ENCODE measurements at places on chromosomes 1 and 21.

DNA sequence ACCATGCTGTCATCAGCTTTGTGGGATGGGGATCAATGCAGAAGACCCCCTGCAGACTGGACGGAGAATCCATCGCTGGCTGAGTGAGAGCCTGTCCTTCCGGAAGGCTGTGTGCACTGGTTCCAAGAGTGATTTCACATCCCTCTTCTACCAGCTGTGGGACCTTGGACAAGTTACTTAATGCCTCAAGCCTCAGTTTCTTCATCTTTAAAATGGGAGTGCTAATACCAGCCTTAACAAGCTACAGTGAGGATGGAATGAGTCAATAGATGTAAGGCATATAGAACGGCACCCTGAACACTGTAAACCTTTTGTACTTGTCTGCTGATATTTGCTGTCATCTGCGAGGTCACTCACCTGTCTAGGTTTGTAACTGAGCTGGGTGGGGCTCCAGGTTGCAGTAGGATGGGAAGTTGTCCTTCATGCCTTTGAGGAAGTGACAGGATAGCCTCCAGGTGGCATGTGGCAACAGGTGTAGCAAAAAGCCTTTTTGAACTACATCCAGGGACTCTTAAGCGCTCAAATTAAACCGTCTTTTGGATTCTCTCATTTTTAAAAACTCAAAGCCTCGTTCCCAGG is 27.5 kb downstream of the TMEM51 start:
- DNase-seq: no peak

DNA sequence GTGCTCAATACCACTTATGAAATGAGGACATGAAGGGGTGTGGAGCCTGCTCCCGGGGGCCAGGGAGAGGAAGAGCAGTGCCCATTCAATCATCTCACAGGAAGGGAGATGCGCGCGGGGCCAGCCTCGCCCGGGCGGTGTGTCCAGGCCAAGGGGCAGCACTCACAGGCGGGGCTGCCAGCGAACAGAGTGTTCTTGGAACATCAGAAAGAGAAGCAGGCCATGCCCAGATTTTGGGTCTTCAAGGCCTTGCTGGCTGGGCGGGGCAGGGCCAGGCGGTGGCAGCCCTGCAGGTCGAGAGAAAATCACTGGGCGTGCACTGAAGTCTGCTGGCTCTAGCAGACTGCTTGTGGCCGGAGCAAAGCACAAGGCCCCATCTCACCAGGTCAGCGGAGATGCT is 168.6 kb downstream of the PRDM16 start:
- DNase-seq: no peak

GRCh38 chr1:156458181-156458503 is 42.4 kb downstream of the MEF2D start:
- DNase-seq: no peak

DNA sequence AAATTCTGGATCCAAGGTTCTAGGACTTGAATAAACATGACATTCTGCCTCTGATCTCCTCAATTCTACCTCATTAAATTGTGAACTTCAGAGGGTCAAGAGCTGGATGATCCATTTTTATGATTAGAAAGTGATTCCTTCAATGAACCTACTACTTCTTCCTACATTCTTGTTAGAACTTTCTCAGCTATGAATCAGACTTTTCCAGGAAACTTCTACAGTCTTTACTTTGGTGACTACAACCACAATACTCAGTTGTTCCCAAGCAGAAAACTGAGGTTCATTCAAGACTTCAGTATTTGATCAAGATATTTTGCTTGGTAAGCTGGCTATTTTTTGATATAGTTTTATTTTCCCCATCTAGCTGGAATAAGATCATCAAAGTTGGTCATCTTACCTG is 51.4 kb downstream of the CDC7 start:
- DNase-seq: no peak

DNA sequence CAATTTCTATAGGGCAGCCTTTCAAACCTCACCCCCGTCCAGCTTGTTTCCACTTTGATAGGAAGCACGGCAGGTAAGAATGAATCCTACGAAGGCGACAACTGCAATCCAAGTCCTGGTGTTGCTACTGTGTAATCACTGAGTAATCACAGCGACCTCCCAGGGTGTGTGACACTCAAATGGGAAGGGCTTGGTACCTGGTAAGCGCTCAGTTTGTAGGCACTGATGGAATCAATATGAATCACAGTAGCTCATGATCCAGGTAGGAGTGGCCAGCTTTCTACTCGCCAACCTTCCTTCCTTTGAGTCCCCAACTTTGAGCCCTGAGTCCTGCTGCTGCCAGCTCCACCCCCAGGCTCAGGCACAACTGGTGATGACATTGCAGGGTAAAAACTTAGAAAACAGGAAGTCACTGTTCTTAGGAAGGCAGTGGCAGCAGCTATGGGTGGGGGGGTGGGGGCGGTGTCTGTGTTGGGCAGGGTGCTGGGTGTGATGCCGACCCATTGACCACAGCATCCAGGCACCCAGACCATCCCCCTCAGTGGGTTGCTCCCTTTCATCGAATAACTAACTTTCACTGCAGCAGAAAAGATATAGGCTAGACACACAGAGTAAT is 70.7 kb downstream of the CD247 start:
- DNase-seq: no peak

DNA sequence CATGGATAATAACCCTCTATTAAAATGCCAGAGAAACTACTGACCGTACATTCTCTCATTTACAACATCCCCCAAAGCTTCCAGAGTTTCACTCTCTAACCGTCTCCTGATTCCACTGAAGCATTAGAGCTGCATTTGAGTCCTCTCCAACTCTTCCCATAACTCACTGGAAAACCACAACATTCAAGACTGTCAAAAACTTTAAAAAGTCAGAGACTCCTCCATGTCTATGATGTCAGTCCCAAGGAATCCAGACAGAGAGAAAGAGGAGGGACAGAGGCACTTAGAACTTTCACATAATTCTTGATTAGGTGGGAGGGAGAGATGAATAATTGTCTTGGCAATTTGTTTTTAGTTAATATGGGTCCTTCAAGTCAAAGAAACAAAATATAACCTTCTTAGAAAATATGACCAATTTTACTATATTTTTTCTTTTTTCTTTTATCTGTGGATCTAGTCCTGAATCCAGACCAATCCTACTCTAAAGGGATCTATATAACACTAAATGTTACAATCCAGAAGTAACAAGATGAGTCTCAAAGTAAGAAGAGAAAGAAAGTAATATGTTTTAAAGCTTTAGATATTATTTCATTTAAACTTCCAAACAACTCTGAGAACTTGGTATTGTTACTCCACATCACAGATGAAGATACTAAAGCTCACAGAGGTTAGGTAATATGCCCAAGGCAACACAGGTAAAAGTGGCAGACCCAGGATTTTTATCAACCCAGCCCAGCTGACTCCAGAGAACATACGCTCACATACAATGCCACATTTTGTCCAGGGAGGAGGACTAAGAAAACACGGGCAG is 23.8 kb downstream of the OTUD7B start:
- no peak for DNase-seq

DNA sequence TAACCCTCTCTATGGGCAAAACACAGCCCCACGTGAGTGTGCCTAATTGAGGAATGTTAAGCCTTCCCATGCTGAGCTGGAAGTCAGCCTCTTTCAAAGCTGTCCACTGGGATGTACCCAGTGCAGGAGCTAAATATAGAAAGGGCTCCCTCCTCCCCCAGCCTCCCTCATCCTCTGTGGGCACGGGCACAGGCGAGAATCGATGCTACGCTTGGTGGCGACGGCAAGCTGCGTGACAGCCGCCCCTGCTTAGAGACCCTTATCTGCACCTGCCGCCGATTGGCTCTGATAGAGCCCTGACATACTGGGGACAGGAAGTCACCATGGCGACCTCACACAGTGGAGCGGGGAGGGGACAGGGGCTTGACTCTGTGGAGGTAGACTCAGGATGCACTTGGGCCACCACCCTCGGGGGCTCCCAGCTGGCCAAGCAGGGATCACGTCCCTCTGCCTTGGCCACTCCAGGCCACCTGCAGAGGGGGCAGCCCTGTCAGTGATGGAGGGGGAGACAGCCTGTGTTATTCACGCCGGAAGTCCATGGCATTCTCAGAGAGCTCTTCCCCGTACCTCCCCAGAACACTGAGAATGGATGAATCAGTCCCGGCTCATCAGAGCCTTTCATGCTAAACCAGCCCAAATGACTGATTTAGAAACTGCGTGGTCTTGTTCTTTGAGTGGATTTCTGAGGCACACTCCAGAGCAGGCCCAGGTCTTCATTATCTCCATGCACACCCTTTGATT is 84.8 kb downstream of the KCND3 start:
- no peak for DNase-seq

GRCh38 chr1:209240351-209240750 is 343.2 kb upstream of the CAMK1G start:
- DNase-seq: no peak

DNA sequence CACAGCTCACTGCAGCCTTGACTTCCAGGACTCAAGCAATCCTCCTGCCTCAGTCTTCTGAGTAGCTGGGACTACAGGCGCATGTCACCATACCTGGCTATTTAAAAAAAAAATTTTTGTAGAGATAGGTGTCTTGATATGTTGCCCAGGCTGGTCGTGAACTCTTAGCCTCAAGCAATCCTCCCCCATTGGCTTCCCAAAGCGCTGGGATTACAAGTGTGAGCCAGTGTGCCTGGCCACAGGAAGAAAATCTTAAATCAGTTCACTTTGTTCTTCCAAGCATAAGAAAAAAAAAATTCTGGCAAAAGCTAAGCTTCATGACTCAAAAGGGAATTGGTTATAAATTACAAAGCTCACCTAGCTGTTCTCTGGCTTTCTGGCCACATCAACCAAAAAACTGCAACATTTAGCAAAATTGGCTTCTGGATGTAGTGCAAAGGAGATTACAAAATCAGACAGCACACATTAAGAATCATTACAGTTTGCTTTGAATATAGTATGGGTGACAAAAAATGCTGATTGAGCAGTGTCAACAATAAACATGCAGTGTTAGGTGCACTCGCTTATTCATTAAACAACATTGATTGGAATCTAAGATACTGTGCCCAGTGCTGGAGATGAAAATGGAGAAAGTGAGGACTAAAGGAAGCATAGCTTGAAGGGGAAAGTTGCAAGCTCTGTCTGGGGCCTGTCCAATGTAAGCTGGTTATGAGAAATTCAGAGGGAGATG is 76.7 kb downstream of the KCTD3 start:
- no peak for DNase-seq

DNA sequence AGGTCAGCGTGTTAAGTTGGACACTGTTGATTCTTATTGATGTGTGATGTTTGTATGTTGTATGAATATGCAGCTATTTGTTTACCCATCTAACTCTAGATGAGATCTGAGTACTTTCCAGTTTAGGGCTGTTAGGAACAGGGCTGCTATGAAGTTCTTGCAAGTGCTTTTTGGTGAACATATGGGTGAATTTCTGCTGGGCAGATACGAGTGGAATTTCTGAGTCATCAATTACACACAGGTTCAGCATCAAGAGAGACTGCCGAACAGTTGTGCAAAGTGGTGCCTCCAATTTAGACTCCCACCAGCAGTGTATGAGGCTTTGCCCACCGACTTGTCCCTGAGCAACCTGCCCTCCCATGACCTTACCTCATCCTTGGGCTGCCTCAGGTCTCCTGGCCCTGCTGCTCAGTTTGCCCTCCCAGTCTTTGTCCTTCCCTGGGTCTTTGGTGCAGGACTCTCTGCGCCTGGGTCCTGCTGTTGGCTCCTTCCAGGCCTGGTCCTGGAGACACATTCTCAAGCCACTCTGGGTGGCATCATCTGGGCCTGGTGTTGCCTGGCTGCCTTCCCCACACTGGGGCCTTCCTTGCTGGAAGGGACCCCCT is 343.6 kb downstream of the PTPRU start:
- no peak for DNase-seq

GRCh38 chr21:45854690-45855247 is 126.8 kb upstream of the COL6A1 start:
- DNase-seq: no peak

- no peak for DNase-seq
Observed at GRCh38 chr1:27643600-27644368, 8.8 kb upstream of the FGR start.

GRCh38 chr1:30183895-30184294 is 539.5 kb downstream of the MATN1 start:
- no peak for DNase-seq

DNA sequence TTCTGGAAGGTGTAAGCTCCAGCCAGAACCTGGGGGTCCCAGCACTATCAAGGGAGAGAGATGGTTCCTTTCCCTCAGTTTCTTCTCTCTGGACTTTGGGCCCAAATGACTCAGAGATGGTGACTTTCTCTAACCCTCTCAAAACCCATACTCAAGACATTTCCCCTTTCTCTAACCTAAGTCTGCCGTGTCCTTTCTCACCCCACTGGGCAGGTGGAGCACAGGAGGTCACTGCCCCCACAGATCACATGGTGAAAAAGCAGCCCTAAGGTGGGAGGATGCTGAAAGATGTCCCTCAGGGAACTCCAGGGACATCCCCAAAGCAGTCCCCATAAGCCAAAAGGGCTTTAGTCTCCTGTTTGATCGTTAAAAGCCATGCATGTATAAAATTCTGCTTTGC is 173.7 kb downstream of the HIVEP3 start:
- DNase-seq: no peak

DNA sequence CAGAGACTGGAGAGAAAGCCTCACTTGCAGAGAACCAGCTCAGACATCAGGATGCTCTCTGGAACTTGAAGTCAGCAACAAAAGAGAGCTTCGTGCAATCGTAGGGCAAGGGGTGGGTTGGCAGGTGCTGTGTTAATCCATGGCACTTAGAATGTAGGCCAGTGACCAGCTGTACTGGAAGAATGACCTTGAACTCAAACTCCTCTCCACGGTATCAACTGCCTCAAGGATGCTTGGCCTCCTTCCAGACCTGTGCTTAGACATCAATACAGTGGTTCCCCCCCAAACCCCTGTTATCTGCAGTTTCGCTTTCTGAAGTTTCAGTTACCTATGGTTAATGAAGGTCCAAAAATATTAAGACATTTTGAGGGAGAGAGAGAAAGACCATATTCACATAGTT is 6.5 kb downstream of the KANK4 start:
- DNase-seq: no peak

DNA sequence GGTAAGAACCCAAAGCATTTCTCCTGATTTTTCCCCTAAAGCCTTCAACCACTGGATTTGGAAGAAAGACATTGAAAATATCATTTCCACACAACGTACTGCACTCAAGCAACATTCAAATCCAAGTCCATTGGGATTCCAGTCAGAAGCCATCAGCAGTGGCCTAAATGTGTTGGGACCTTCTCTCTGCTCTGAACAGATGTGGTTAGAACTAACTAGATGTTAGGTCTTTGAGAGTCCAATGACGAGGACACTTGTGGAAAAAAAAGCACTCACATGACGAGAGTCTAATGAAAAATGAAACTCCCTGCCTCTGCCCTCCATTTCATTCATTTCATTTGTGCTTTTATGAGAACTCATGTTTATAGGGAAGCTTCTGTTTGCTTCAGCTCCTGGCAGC is 382.3 kb downstream of the SIPA1L2 start:
- DNase-seq: no peak

- DNase-seq: no peak
Observed at GRCh38 chr1:230350208-230350921, 75.8 kb downstream of the PGBD5 start.

- peak; percentile 28 for DNase-seq
Observed at GRCh38 chr1:93080179-93080823, 1.2 kb downstream of the MTF2 start.

DNA sequence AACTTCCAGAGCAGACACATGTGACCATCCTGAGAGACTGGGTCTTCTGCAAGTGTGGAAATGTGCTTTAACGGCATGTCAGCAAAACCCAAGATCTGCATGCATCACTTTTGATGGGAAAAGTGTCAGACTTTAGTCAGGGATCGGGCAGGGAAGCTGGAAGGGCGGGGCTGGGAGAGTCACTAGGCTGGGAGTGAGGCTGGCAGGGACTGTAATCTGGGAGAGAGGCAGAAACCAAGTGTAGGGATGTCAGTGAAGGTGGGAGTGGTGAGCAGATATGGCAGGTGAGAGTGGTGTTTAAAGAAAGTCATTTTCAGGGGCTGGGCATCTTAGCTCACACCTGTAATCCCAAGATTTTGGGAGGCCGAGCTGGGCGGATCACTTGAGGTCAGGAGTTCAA is 11.3 kb downstream of the CDA start:
- DNase-seq: no peak
